NCI-H187 (cell line): ENCODE measurements at places on chromosomes 2 and 18.
A peak's percentile ranks its signal among the peaks of the same experiment; 100 is the strongest.

DNA sequence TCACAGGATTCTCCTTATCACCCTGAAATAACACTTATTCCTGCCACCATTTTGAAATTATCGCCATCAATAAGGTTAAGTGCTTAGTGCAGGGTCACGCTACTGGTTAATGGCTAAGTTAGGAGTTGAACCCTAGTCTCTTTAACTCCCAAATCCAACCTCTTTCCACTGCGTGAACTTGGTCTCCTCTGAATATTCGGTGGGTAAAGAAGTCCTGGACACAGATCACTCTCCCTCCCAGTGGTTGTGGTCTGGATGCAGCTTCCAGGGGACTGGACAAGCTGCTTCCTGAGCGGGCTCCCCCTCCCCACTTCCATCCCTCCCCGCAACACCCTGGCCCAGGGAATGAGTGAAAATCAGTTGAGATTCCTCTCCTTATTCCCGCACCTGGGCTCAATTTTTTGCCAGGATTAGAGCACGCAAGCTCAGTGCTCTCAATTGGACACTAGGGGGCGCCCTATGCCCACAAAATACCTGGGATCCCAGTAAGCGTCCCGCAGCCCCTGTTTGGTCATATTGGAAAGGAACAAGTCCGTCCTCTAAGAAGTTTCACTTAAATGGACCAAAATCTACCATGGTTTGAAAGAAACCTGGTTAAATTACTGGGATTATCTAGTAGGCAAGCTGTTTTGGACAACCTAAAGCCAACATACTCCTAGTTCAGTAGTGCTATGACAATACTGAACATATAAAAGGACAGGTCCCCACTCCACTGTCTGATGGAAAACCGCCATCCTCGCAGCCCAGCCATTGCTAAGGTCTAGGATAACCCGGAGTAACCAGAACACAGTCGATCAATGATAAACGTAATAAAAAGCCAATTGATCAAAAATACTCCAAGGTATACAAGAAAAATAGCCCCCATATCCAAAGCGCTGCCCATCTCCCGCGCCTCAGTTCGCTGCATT, 40.4 kb downstream of the DHRS9 start:
- DNase-seq = peak; percentile 34

- DNase-seq = no peak
Measured at GRCh38 chr2:99852376-99852934, 289.9 kb downstream of the AFF3 start.

DNA sequence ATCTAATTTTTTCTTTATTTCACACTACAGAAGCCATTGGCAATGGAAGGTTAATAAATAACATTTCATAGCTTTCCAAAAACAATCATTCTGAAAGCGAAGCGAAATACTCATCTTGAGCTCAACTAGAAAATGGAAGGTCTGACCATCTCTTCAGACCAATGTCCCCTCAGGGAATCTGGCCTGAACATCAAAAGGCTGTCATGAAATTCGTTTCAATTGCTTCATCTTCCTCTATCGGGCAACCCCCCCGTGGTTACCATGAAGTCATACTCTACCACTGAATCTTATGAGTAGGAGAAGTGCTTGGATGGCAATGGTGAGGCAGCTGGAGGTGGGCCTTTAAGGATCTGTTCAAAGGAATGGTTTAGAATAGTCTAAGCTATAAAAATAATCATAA, 22.9 kb upstream of the CYTIP start:
- DNase-seq = no peak

- no peak for DNase-seq
Measured at GRCh38 chr2:85727798-85728197, 26.0 kb upstream of the ATOH8 start.

DNA sequence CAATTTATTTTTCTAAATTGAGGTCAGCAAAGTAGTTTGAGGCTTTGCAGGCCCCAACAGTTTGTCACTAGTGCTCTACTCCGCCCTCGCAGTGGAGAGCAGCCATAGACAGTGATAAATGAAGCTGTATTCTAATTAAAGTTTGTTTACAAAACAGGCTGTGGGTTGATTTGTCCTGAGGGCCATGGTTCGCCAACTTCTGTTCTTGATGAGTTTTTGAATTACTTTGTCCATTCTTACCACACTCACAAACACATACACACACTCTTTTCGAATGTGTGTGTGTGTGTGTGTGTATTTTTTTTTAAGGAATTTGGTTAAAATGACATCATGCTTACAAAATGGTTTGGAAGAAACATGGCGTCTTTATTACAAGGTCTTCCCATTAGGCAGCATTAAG, 68.6 kb downstream of the MTCL1 start:
- no peak for DNase-seq

DNA sequence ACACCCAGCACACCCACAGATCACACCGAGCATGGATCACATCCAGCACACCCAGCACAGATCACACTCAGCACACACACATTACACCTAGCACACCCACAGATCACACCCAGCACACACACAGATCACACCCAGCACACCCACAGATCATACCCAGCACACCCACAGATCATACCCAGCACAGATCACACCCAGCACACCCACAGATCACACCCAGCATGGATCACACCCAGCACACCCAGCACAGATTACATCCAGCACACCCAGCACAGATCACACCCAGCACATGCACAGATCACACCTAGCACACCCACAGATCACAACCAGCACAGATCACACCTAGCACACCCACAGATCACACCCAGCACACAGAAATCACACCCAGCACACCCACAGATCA, 118.6 kb downstream of the DYSF start:
- DNase-seq = no peak

- DNase-seq = no peak
Measured at GRCh38 chr2:207792244-207792785, 22.6 kb upstream of the FZD5 start.

- DNase-seq = no peak
Measured at GRCh38 chr18:8747440-8747937, 42.1 kb downstream of the MTCL1 start.

- no peak for DNase-seq
Measured at GRCh38 chr2:122255924-122256323, 500.5 kb downstream of the TSN start.

DNA sequence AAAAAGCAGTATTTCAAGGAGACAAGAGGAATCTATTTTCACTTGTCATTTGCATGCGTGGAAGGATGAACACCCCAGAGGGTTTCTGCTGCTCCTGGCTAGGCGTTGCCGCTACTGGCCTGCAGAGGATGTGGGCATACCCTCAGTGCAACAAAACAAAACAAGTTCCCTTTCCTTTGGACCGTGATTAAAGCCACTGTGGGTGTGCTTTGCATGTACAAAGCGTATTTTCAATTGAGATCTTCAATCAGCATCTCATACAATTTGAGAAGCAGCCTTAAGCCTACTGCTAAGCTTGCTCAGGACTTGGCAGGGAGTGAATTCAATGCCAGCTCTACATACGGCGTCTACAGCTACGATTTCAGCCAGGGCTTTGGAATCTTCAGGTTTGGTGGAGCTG, 298.4 kb downstream of the LPIN1 start:
- no peak for DNase-seq

DNA sequence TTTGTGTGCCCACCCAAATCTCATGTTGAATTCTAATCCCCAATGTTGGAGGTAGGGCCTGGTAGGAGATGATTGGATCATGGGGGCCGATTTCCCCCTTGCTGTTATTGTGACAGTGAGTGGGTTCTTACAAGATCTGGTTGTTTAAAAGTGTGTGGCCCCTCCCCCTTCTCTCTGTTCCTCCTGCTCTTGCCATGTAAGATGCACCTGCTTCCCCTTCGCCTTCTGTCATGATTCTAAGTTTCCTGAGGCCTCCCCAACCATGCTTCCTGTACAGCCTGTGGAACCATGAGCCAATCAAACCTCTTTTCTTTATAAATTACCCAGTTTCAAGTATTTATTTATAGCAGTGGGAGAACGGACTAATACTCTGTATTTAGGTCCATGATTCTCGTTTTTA, 588.1 kb downstream of the DCDC2C start:
- DNase-seq = no peak

DNA sequence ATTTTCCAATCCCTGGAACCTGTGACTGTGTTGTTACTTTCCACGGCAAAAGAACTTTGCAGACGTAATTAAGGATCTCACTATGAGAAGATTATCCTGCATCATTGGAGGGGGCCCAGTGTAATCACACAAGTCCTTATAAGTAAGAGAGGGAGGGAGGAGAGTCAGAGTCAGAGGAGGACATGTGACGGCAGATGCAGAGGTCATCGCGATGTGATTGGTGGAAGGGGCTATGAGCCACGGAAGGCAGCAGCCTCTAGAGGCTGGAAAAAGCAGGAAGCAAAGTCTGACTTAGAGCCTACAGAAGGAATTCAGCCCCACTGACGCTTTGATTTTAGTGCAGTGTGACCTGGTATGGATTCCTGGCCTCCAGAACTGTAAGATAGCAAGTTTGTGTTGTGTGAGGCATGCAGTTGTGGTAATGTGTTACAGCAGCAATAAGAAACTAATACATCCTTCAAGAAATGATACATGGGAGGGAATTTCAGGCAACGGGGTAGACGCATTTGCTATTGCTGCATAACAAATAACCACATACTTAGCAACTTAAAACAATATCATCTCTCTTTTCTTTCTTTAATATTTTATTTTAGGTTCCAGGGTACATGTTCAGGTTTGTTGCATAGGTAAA, 112.7 kb upstream of the SERPINE2 start:
- no peak for DNase-seq

DNA sequence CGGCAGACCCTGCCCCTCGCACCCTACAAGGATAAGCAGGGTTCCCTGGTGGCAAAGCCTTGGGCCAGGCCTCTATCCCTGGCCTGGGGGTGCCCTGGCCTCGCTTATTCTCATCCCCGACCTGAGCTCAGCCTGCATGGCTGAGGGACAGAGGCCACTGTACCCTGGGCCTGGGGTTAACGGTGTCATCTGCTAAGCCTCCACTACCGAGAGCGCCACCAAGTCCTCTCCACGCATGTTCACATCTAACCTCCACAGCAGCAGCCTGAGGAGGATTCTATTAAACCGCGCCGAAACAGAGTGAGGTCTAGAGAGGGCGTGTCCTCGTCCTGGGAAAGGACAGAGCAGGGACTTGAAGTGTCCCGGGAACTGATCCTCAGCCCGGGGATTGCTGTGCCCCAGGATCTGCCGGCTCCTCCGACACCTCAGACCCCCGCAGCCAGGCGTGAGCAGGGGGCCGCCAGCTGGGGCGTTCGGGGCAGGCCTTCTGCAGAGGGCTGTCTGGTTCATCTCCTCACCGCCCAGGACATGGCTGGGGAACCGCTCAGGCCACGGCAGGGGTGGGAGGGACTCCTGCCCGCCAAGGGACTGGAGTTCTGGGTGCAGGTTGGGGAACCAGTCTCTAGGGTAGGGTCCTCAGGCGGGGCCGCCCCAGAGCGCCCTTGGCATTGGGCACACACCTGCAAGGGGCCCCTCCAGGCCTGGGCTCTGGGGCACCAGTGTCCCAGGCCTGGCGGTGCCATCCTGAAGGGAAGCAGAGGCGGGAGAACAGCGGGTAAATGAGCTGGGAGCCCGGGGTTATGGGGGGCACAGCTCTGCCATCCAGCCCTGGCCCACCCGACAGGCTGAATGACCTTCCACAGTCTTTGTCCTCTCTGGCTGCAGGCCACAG, 68.0 kb upstream of the SMAD7 start:
- no peak for DNase-seq

DNA sequence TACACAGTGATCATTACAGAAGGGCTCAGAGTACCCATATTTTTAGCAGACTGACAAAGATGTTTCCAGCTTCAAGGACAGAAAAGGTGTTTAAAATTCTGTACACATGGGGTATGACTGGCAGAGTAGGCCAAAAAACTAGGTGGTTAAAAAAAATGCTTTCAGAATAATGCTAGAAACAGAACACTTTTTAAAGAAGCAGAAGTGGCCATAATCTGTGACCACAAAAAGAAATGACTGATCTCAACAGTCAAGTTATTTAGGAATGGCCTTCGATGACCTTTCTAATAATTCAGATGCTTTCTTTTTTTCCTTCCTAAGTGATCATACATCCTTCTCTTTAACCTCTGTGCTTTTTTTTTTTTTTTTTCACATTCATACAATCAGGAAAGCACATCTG, 4.1 kb upstream of the AQP4 start:
- DNase-seq = no peak

- DNase-seq = no peak
Measured at GRCh38 chr18:45166836-45167551, 448.3 kb upstream of the SLC14A2 start.
